Cerebellar cortex (tissue), 1 donor: ENCODE measurements at places on chromosomes 7 and 10.

DNA sequence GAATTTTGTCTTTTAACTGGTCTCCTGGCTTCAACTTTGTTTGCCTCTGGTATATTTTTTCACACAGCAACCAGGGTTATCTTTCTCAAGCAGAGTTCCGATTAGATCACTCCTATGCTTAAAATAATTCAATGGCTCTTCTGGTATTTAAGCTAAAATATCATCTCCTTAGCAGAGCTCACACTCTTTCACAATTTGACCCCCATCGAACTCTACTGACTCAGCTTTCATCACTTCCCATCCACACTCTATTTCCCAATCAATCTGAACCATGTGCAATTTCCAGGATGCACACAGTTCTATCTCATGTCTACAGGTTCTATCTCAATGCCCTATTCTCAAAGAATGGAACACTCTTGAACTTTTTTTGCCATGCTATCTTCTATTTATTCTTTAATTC, 809.5 kb downstream of the GRID1 start:
- no peak for DNase-seq

- DNase-seq, result no peak
Observed at GRCh38 chr10:49191349-49191748, 3.2 kb upstream of the TMEM273 start.

- no peak for DNase-seq
Observed at GRCh38 chr10:128892005-128892404, 575.0 kb upstream of the MGMT start.

- DNase-seq, result no peak
Observed at GRCh38 chr10:51203359-51203758, 129.1 kb downstream of the PRKG1 start.

- no peak for DNase-seq
Observed at GRCh38 chr10:100831742-100832141, 81.0 kb upstream of the SLF2 start.

- no peak for DNase-seq
Observed at GRCh38 chr10:11473128-11473760, 138.2 kb downstream of the USP6NL start.

- DNase-seq, result no peak
Observed at GRCh38 chr7:30738026-30738915, 13.7 kb upstream of the INMT start.

- DNase-seq, result no peak
Observed at GRCh38 chr7:139937715-139938114, 108.7 kb downstream of the TBXAS1 start.

- no peak for DNase-seq
Observed at GRCh38 chr10:132970641-132971438, 28.5 kb upstream of the CFAP46 start.

GRCh38 chr10:24882047-24882698, 70.2 kb downstream of the PRTFDC1 start:
- no peak for DNase-seq

DNA sequence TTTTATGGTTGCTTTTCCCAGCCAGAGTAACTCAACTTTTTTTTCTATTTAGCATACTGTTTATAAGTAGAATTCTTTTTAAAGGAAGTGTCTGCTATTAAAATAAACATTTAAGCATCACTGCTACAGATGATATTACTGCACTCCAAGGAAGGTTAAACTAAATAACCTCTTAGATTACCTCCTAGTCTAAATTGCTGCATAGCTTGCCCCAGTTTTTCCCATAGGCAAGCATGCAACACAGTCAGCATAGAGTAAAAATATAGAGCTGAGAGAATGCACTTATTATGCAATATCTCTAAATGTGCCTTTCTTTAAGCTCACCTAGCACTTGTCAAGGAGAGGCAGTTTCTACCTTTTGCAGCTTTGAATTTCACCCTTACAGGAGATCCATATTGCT, 1392.4 kb upstream of the CELF2 start:
- DNase-seq, result no peak

DNA sequence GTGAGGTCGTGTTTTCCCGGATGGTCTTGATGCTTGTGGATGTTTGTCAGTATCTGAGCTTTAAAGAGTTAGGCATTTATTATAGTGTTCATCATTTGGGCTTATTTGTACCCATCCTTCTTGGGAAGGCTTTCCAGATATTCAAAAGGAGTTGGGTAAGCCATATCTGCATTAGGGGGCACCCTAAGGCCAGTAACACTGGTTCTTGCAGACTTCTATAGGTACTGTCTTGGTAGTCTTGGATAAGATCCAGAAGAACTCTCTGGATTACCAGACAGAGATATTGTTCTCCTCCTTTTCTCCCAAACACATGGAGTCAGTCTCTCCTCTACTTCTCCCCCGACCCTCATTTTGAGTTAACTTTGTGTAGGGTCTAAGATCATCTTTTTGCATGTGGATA, 92.8 kb downstream of the SDK1 start:
- DNase-seq, result no peak

GRCh38 chr10:6600224-6600987, 20.3 kb upstream of the PRKCQ start:
- no peak for DNase-seq

GRCh38 chr10:95963991-95964389, 56.2 kb downstream of the CC2D2B start:
- no peak for DNase-seq

GRCh38 chr7:112211348-112211907, 4.9 kb downstream of the ZNF277 start:
- no peak for DNase-seq

- no peak for DNase-seq
Observed at GRCh38 chr7:139750459-139751095, 27.2 kb downstream of the HIPK2 start.

DNA sequence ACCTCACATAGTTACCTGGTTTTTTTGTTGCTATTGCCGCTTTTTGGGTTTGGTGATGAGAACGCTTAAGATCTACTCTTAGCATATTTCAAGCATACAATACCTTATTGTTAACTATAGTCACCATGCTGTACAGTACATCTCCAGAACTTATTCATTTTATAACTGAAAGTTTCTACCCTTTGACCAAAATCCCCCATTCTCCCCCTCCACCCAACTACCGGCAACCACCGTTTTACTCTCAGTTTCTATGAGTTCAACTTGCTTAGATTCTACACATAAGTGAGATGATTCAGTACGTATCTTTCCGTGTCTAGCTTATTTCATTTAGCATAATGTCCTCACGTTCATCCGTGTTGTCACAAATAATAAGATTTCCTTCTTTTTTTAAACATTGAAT, 86.7 kb upstream of the IL6 start:
- DNase-seq, result no peak

GRCh38 chr7:116449950-116450349, 49.6 kb upstream of the CAV2 start:
- no peak for DNase-seq

GRCh38 chr10:21173802-21174714, 276.9 kb upstream of the NEBL start:
- peak; percentile 57 for DNase-seq

DNA sequence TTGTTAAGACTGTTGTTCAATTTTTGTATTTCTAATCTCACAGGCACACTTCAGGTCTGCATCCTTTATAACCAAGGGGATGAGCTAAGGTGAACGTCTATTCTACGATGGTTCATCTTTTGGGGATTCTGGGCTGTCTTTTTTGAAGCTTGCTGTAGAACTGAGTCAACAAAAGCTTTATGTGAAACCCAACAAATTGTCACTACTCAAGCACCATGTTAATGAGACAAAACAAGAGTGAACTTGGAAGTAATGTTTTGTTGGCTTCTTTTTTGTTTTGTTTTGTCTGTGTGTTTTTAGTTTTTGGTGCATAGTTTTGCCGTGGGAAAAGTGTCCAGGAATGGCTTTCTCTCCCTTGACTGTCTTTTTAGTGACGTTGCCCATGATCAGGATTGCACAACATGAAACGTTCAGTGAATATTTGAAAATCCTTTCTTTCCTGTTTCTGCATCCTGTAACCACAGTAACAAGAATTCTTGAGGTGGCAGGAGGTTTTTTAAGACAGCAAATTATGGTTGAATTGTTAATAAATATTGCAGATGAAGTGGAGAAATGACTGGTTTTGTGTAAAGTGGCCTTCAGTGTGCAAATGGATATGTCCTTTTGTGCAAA, 65.6 kb downstream of the WIPF3 start:
- DNase-seq, result no peak

DNA sequence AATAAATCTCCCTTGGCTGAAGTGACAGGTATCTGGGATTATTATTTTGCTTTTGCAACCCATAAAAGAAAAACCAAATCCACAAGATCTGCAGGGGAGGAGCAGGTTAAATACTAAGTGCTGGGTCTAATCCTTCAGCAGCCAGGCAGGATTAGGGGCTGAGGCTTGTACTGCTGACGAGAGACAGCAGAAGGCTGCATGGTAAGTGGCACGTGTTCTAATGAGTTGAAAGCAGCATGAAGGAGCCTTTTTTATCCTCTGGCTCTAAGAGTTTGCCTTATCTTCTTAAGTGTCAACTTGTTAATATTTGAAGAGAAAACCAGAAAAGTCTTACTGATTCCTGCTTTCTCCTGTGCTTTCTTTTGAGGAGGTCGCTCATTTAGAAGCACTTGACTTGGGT, 50.0 kb downstream of the LYZL2 start:
- no peak for DNase-seq

DNA sequence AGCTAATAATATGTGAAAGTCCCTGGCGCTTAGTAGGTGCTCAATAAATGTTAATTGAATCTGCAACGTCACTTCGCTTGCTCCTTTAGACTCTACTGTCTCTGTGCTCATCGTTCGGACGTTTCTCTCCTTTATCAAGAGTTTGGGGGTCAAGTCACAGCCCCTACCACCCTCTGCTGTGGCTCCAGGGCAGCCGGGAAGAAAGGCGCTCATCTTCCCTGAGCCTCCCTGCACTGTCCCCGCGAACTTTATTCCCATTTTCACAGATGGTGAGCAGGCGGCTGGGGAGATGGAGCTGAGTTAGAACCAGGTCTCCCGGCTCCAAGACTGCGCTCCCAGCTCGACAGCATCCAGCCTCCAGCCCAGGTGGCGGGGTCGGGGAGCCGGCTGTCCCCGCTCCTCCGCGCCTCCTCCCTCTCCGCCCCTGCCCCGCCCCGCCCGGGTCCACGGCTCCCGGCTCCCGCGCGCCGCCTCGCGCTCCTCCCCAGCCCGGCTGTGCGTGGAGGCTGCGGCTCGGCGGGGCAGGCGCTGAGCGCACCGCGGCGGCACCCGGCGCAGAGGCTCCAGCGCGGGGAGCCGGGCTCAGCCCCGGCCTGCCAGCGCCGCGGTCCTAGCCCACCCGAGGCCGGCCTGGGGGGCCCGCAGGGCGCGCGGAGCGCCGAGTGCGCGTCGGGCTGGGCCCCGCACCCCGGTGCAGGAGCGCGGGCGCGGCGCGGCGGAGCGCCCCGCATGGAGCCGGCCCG, at the start of gene CLEC2L:
CLEC2L (plus strand) TSS at position 487 of the 743 bp plus-strand sequence; CDS start at position 730, 243 bp downstream.
- DNase-seq, result no peak

DNA sequence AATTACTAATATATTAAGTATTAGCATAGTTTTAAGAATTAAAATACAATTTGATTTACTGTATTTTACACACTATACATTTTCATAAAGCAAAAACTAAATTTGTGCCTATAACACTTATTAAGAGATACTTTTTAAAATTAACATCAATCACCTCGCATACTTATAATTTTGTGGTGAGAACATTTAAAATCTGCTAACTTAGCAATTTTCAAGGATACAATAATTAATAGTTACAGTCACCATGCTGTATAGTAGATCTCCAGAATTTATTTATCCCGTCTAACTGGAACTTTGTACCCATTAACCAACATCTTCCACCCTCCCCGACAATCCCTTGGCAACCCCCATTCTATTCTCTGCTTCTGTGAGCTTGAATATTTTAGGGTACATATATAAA, 47.5 kb downstream of the RELN start:
- no peak for DNase-seq

DNA sequence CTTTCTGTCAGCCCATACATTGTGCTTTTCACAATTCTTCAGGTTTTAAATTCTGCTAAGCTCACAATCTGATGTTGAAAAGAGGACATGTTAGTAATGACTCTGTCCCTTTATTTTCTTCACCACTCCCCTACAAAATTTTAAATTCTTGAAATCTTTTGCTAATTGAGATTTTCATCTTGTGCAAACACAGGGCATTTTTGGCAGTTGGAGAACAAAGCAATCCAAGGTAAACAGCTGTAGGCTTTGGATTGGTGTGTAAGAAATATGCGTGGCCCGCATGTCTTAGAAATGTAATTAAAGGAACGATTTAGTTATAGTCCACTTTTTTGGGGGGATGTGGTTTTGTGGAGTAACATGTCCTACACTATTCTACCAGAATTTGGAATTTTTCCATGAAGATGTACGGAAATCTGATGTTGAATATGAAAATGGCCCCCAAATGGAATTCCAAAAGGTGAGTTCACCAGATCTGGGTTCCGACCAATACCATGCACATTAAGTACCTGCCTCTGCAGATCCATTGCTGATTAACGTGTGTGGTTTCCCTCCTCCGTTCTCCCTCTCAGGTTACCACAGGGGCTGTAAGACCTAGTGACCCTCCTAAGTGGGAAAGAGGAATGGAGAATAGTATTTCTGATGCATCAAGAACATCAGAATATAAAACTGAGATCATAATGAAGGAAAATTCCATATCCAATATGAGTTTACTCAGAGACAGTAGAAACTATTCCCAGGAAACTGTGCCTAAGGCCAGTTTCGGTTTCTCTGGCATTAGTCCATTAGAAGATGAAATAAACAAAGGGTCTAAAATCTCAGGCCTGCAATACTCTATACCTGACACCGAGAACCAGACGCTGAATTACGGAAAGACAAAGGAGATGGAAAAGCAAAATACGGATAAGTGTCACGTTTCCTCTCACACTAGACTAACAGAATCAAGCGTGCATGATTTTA, 181.1 kb downstream of the ARHGAP21 start:
- DNase-seq, result no peak

GRCh38 chr7:138465046-138465445, 5.0 kb downstream of the TRIM24 start:
- no peak for DNase-seq

DNA sequence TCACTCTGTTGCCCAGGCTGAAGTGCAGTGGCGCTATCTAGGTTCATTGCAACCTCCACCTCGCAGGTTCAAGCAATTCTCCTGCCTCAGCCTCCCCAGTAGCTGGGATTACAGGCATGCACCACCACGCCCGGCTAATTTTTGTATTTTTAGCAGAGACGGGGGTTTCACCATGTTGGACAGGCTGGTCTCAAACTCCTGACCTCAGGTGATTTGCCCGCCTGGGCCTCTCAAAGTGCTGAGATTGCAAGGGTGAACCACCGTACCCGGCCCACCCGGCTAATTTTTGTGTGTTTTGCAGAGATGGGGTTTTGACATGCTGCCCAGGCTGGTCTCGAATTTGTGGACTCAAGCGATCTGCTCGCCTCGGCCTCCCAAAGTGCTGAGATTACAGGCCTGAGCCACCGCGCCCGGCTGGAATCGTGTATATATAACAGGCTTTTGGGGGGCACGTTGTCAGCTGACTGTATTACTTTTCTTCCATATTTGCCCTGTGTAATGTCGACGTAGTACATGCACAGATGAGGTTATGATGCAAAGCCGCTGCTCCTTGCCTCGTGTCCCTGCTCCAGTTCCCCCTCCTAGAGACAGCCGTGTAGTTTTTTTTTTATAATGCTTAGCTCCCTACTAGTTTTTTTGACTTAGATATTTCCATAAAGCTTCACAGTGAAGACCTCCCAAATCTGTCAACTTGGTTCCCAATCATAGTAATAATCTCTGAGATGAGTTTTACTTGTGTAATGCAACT, 883 bp upstream of the TRA2A start:
- no peak for DNase-seq

GRCh38 chr7:8931906-8932646, 498.7 kb downstream of the NXPH1 start:
- no peak for DNase-seq

- DNase-seq, result no peak
Observed at GRCh38 chr10:118595598-118596425, at the start of gene PRLHR. PRLHR (minus strand) TSS chr10:118595648; CDS start chr10:118595244, 404 bp downstream.
